Naive thymus-derived CD8-positive, alpha-beta T cell (primary cell): ENCODE measurements at places on chromosomes 1 and 21. TPM values are rescaled to one million over a fixed set of nuclear protein-coding genes. Genes with fewer than 3 reads are reported as not detected.

DNA sequence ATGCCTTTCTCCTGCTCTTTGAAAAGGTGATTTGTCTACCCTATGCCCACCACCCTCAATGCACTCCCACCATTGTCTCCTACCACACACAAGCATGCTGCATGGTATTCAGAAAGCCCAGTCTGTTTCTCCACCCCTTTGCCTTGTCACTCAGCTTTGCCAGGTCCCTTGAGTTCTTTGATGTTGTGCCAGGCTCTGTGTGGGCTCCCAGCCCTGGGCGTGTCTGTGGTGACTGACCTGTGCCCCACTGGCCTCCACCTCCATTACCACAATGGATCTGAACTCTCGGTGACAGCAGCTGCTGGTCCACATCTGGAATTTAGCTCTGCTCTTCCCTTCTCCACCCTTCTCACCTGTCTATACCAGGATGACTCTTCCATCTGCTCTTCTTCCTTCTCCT is 34.9 kb downstream of the ATP2B4 start:
- H3K27ac ChIP-seq: no peak overlapping the region
- no peak for DNase-seq
- H3K4me3 ChIP-seq: no peak overlapping the region
- H3K36me3 ChIP-seq: no peaks in the 10 kb centered on the region
- peaks cover 35% of the 10 kb centered on the region for H3K4me1 ChIP-seq
- no peaks in the 10 kb centered on the region for H3K27me3 ChIP-seq

The GIPC2 gene
- 0.26 TPM for total RNA-seq

The HES5 gene
- 0.30 TPM for total RNA-seq

GRCh38 chr21:32786826-32787225 is 15.3 kb upstream of the PAXBP1 start:
- H3K36me3 ChIP-seq: peaks cover 16% of the 10 kb centered on the region
- H3K27ac ChIP-seq: no peak overlapping the region
- H3K4me3 ChIP-seq: no peak overlapping the region
- no peak for DNase-seq
- H3K27me3 ChIP-seq: no peaks in the 10 kb centered on the region

GRCh38 chr1:161374373-161374772 is 6.7 kb upstream of the CFAP126 start:
- H3K27me3 ChIP-seq: no peaks in the 10 kb centered on the region
- no peak overlapping the region for H3K4me3 ChIP-seq
- H3K4me1 ChIP-seq: no peaks in the 10 kb centered on the region
- no peak for DNase-seq

- peaks cover 7% of the 10 kb centered on the region for H3K4me1 ChIP-seq
- H3K4me3 ChIP-seq: no peak overlapping the region
- H3K36me3 ChIP-seq: no peaks in the 10 kb centered on the region
- H3K27ac ChIP-seq: peak overlapping the region; percentile 56
Measured at GRCh38 chr1:110038271-110038670, 3.8 kb downstream of the STRIP1 start.

GRCh38 chr1:6239950-6240768 is 3.8 kb upstream of the HES3 start:
- no peak overlapping the region for H3K27ac ChIP-seq
- H3K4me1 ChIP-seq: peaks cover 10% of the 10 kb centered on the region
- H3K36me3 ChIP-seq: no peaks in the 10 kb centered on the region
- peaks cover 21% of the 10 kb centered on the region for H3K27me3 ChIP-seq
- H3K4me3 ChIP-seq: no peak overlapping the region

The PRR9 gene
- not detected for total RNA-seq

DNA sequence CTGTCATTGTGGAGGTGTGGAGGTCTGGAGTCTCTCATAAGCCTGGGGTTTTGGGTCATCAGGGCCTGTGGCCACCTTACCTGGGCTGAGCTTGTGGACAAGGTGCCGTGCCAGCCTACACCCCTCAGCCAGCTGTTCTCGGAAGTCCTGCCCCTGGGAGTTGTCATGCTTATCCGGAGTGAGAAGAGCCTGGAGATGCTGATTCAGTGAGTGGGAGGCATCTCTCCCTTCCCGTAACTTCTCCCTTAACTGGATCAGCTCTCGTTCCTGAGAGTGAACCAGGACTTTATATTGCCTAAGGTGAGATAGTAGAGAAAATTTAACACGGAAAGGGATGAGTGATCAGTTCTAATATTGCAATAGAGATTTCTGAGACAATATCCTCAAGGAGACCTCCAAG is 30.0 kb upstream of the REG4 start:
- no peaks in the 10 kb centered on the region for H3K4me1 ChIP-seq
- H3K27ac ChIP-seq: no peak overlapping the region
- no peak for DNase-seq
- H3K4me3 ChIP-seq: no peak overlapping the region
- H3K36me3 ChIP-seq: no peaks in the 10 kb centered on the region

GRCh38 chr1:79362470-79362869 is 355.9 kb upstream of the ADGRL4 start:
- H3K27ac ChIP-seq: no peak overlapping the region
- no peaks in the 10 kb centered on the region for H3K4me1 ChIP-seq
- H3K27me3 ChIP-seq: no peaks in the 10 kb centered on the region
- no peak for DNase-seq

The SPRR2B gene
- total RNA-seq: not detected

GRCh38 chr1:74388855-74389254 is 123.6 kb downstream of the LRRC53 start:
- no peak for DNase-seq
- H3K27me3 ChIP-seq: peaks cover 10% of the 10 kb centered on the region
- H3K27ac ChIP-seq: no peak overlapping the region
- H3K36me3 ChIP-seq: no peaks in the 10 kb centered on the region

DNA sequence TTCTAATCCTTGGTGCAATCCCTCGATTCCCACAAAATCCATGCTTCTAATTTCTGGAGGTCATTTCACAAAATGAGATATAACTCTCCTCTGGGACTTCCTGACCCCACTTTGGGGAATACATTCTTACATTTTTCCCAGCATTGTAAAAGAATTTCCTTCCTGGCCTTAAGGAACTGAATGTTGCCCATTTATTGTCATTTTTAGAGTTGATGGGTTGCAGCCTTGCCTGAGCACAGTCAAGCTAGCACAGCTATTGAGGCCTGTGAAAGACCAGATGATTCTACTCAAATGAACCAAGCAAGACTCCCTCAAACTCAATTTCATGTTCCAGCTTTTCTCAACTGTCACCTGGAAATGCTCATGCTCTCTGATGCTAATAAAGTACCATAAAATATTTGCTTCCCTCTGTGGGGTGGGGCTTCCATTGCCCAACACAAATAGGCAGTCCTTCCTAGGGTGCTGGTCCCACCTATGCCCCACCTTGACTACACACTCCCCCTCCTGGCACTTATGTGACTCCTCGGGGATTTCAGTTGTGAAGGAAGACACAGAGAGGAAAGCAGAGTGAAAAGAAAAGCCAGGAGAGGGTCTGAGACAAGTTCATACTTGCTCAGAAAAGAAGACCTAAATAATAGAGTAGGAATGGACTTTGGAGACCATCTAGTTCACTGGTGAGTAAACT is 24.0 kb upstream of the CDC7 start:
- no peak overlapping the region for H3K27ac ChIP-seq
- H3K36me3 ChIP-seq: no peaks in the 10 kb centered on the region
- DNase-seq: no peak
- H3K4me1 ChIP-seq: no peaks in the 10 kb centered on the region

DNA sequence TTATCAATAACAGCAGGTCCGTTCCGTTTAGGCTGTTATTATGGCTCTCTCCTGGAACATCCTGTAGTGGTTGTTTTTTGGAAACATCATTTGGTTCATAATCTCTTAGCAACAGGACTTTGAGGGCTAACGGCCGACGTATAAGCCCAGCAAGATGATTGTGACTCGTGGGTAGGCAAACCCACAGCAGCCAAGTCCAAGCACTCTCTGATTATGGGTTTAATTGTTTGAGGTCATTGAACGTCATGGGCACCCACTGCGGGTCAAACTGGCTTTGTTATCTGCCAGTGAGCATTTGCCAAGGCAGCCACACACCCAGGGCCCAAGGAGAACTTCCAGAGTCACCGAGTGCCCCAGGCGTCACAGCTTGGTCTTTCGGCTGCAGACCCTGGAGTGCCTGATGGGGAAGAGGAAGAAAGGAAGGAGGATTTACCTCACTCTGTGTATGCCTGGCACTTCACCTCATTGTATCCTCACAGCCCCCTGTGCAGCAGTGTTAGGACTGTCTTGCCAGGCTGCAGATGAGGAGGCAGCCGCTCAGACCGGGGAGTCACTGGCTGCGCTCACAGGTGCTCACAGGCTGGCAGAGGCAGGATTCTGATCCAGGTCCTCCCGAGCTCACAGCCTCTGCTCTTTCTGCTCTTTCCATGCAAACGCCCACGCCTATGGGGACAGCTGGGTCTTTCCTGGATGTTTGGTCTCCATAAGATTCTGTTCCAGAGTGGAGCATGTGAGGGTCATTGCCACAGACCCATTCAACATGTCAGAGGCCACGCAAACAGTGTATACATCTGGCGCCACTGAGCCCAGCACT is 30.8 kb upstream of the EPS8L3 start:
- H3K4me3 ChIP-seq: no peak overlapping the region
- no peaks in the 10 kb centered on the region for H3K36me3 ChIP-seq
- H3K27me3 ChIP-seq: no peaks in the 10 kb centered on the region
- peaks cover 83% of the 10 kb centered on the region for H3K4me1 ChIP-seq

DNA sequence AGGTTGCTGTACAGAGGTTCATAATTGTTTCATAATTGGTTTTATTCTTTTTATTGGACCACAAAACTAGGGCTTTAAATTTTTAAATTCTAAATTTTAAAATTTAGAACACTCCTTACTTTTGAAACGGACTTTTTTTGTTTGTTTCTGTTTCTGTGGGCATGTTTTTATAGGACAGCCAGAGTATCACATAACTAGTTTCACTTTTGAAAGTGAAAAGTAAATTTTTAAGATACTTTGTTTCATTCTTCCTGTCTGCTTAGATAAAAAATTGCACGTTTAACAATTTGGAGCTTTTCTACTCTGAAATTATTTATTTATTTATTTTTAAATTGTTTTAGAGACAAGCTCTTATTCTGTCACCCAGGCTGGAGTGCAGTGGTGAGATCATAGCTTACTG is 29.7 kb downstream of the MDM4 start:
- peaks cover 58% of the 10 kb centered on the region for H3K4me1 ChIP-seq
- H3K4me3 ChIP-seq: peak overlapping the region; percentile 67
- peak overlapping the region; percentile 81 for H3K27ac ChIP-seq
- no peaks in the 10 kb centered on the region for H3K27me3 ChIP-seq

GRCh38 chr1:28718586-28719331 is 18.0 kb upstream of the YTHDF2 start:
- DNase-seq: no peak
- no peaks in the 10 kb centered on the region for H3K4me1 ChIP-seq
- no peaks in the 10 kb centered on the region for H3K27me3 ChIP-seq
- H3K36me3 ChIP-seq: peaks cover 26% of the 10 kb centered on the region
- H3K4me3 ChIP-seq: no peak overlapping the region

DNA sequence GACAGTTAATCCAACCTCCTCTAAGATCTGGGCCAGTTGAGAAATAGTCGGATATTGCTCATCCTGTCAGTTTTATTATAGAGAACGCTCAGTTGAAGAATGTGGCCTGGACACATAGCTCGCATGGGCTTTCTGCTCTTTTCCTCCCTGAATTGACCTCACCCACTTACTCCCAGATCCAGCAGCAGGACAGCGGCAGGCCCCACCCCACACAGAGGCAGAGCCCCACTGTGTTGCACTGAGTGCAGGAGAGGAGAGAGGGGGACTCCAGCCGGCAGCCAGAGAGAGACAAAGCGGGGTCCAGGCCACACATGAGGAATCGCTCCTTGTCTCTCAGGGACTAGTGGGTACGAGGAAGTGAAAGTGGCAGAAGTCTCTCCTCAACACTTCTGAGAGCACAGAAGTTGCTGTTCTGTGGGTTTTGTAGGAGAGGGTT is 78.6 kb downstream of the LAMC1 start:
- H3K27me3 ChIP-seq: peaks cover 4% of the 10 kb centered on the region
- H3K36me3 ChIP-seq: no peaks in the 10 kb centered on the region
- H3K4me3 ChIP-seq: no peak overlapping the region
- DNase-seq: no peak
- H3K4me1 ChIP-seq: no peaks in the 10 kb centered on the region

DNA sequence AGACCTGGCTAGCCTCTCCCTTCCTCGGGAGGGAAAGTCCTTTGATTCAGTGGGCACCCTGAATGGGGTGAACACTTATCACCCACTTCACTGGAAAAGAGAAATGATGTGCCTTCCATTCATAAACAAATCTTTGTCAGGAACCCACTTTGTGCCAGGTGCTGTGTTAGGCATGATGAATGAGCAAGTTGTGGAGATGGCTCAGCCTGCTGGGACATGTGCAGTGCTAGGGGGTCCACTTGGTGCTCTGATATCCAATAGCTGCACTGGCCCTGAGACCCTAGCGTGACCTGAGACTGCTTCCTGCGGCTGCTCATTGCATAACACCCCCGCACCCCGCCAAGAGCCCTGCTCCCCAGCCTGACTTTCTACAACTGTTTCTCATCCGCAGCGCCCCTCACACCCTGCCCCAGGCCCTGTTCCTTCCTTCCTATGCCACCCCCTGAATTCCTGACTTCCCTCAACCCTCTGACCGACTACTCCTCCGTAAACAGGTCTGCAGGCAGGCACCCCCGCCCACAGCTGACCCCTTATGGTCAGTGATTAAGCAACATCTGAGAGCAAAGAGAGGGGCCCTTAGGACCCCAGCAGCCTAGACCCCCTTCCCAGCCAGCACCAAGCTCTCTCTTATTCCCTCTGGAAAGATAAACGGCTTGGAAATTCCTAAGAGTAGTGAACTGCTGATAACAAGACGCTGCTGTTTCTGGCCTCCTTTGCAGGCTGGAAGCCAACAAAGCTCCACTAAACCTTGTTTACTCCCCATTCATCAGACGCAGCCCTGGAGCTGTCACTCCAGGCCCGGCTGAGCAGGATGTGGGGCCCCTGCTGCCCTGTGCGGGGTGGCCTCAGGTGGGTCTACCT is 12.9 kb downstream of the CSRP1 start:
- no peak overlapping the region for H3K4me3 ChIP-seq
- no peak overlapping the region for H3K27ac ChIP-seq
- DNase-seq: no peak
- H3K36me3 ChIP-seq: peaks cover 59% of the 10 kb centered on the region
- peaks cover 6% of the 10 kb centered on the region for H3K4me1 ChIP-seq
- no peaks in the 10 kb centered on the region for H3K27me3 ChIP-seq

DNA sequence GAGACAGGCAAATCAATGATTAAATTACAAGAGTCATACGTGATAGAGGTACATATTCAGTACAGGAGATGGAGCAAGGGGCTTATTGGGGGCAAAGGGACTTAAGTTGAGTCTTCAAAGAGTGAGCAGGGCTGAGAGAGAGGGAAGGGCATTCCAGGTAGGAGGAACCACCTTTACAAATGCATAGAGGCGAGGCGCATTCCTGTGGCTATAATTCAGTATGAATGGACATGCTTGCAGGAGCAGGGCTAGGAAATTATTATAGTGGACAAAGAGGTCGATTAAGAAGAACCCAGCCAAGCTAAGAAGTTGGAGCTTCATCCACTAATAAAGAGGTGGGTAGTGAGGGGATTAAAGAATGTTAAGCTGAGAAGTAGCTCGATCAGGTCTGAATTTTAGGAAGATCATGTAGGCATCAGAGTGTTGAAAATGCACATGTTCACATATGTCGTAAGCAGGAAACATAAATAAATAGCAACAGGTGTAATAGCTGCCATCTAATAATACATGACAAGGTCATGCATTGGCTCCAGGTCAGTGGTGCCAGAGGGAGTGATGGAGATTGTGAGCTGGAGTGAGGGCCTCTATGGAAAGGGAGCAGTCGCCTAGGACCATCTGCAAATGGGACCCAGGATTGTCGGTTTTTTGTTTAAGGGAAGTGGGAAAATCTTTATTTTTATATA is 12.0 kb upstream of the HNRNPU start:
- no peaks in the 10 kb centered on the region for H3K36me3 ChIP-seq
- no peaks in the 10 kb centered on the region for H3K27me3 ChIP-seq
- DNase-seq: no peak
- H3K27ac ChIP-seq: no peak overlapping the region
- H3K4me3 ChIP-seq: no peak overlapping the region
- no peaks in the 10 kb centered on the region for H3K4me1 ChIP-seq

The IQGAP3 gene
- total RNA-seq: not detected
